Gastroesophageal sphincter (tissue), 4 donors: ENCODE measurements at places on chromosomes 6 and 20.

DNA sequence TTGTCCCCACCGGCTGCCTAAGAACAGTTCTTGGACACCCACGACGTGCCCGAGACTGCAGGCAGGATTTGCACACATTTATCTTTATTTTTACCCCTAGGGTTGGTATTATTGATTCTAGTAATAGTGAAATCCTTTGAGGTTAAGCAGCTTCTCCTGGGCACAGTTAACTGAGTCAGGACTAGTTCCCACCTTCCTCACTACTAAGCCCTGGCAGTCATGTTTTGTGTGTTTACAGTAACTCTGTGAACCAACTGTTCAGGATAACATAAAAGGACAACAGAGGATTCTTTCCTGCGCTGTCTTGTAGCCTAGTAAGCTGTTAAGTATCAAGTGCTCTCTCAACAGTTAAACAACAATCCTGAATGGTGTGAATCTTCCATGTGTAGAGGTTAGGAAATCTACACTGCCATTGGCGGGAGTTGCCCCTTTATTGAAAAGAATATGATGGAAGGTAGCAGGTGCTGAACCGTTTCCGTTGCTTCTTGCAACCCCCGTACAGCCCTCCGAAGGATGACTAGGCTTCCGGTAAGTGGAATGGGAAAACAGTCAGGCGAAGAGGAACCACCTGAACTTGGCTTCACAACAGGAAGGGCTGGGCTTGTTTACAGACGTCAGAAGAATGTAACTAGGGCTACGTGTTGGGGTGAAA is 979 bp upstream of the SOD2 start:
- no peak for ATAC-seq

GRCh38 chr6:81759782-81760181 is 7.3 kb upstream of the TENT5A start:
- ATAC-seq, result no peak

GRCh38 chr6:150539568-150539967 is 60.1 kb upstream of the PLEKHG1 start:
- ATAC-seq, result no peak

DNA sequence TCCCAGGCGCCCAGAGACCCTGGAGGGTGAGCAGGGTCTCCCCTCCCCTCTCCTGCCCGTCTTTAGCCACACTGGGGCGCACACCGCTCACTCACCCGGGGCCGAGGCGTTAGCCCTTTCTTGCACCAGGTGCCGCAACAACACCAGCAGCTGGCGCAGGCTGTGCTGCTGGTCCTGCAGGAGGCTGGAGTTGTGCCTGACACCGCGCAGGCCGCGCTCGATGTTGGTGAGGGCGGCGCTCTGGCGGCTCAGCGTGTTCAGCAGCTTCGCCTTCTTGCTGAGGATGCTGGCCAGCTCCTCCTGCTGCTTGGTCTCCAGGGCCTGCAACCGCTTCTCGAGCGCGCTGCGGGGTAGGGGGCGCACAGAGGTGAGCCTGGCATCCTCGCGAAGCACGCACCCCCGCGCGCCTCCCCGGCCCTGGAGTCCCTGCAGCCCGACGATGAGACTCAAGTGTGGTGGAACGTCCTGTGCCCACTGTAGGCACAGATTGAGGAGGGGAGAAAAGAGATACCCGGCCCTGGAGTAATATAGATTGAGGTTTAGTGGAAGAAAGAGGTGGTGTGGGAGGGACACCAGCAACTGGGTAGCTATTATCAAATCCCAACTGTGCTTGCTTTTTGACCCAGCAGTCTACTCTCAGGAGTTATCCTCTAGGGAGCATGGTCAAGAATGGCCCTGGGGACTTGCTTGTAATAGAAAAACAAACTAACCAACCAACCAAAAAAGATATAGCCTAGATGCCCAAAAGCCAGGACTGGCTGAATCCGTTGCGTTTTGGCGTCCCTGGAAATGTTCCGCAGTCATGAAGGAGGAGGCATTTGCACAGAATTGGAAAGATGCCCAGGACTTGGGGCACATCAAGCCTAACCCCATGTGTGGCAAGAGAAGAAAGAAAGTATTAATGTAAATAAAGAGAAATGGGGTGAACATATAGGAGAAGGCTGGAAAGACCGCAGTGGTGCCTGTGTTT is 30.9 kb downstream of the ANGPT4 start:
- ATAC-seq, result no peak

DNA sequence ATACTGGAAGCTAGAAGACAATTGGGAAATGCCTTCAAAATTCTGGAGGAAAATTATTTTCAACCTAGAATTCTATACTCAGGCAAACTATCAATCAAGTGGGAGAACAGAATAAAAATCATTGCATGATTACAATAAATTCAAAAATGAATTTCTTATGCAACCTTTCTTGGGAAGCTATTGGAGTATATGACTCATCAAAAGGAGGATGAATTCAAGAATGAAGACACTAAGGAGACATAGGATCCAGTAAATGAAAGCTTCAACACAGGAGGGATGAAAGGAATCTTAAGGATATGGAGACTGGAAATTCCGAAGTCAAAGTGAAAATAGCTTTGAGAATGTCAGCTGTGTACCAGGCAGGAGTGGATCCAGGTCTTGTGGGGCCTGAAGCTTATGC is 12.6 kb upstream of the UBR2 start:
- no peak for ATAC-seq

GRCh38 chr20:63406617-63407245 is 45.6 kb upstream of the CHRNA4 start:
- ATAC-seq, result no peak

DNA sequence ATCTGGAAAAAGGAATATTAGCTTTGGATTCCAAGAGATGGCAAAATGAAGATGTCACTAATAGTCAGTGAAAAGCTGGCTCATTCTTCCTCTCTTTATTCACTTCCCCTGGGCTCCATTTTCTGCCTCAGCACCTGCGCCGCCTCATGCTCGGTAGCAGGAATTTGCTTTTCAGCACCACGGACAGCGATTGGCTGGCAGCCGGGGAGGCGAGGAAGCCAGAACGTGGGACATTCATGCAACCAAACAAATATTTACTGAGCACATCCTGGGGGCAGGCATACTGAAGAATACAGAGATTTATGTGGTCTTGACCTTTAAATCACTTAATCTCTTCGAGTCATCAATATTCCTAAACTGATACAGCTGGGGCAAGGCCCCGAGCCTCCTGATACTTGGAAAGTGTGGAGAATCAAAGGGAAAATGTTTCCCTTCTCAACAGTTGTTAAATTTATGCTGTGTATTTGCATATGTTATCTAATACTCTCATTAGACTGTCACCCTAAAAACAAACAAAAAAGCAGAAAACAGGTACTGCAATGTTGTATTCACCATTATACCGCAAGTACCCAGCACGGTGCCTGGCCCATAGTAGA is 12.1 kb upstream of the PDYN start:
- ATAC-seq, result no peak

- ATAC-seq, result no peak
Observed at GRCh38 chr6:156886409-156886808, 109.2 kb downstream of the ARID1B start.

- no peak for ATAC-seq
Observed at GRCh38 chr6:47034421-47034820, 7.7 kb downstream of the ADGRF1 start.

GRCh38 chr6:1126036-1126435 is 185.9 kb upstream of the FOXQ1 start:
- ATAC-seq, result no peak

DNA sequence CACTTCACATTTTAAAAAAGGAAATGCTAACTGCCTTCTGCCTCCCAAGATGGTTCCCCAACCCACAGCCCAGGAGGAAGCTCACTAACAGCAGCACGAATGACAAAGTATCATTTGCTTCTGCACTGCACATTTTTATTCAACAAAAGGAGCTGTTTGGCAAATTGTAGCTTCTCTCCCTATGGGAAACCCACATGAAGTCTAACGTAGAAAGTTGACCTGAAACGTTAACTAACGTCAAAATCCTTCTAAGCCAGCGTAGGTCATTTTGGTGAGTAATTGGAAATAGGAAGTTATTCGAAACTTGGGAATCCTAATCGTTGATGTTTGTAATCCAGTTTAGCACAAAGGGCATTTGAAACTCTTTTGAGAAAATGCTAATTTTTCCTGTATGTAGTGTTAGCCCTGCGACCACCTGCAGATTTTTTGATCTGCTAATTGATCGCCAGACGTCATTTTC is 2.9 kb downstream of the SALL4 start:
- no peak for ATAC-seq

DNA sequence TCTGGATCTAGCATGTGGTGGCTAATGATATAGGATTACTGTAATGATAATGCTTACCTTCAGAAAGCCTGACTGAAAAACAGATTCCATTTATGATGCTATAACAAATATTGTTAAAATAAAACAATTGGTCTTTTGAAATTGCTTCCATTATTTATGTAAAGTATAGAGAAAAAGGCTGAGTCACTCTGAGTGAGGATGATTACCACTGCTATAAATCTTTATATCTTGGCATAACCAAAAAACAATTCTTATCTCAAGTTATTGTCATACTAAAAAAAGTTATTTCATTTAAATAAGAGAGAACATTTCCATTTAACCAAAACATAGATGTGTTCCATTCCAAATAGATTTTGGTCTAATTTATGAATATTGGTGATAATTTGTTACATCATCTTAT is 53.0 kb upstream of the DST start:
- ATAC-seq, result no peak

DNA sequence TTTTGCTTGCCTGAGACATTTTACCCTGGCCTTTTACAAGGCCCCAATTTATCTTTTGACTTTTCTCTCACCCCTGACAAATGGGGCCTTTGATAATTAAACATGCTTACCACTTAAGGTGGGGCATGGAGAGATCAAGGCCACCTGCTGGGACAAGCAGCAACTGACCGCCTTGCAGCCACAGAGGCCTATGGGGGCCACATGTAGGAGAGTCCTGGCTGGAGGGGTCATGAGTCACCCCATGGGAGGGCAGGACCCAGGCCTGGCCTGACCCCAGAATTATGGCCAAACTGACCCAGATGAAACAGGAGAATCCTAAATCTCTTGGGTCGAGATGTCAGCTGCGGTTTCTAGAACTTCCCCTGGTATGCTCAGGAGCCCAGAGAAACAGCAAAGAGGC is 8.5 kb upstream of the OCSTAMP start:
- no peak for ATAC-seq

DNA sequence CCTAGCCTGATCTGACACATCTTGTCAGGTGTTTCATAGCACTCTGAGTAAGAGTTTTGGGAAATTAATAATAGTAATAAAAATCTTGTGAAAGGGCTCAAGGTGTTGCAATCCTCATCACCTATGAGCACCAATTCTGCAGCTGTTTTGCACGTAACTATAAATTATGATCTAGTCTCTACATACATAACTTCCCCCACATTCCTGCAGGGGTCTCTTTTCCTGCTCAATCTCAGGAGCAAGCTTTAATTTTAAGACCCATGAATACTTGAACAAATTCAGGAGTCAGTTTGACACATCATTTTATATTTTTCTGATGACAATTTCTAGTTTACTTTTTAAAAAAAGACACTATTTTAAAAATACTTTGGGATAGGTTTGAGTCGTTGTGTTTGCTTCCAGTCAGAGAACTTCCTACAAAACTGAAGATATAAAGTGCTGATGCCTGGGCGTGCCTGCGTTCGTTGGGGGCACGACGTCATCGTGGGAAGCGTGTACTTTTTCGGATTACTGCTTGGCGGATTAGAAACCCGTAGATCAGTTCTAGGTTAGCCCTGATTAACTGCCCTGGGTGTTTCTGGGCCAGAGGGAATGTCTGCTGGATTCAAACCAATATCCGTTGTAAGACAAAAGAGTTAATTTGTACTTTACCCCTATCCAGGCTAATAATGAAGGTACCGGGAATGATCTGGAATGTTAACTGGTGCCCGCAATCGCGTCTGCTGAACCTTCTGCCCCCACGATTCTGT is 1.0 kb upstream of the E2F3 start:
- no peak for ATAC-seq
